ENCODE measurements at places on chromosomes 2 and 18.

DNA sequence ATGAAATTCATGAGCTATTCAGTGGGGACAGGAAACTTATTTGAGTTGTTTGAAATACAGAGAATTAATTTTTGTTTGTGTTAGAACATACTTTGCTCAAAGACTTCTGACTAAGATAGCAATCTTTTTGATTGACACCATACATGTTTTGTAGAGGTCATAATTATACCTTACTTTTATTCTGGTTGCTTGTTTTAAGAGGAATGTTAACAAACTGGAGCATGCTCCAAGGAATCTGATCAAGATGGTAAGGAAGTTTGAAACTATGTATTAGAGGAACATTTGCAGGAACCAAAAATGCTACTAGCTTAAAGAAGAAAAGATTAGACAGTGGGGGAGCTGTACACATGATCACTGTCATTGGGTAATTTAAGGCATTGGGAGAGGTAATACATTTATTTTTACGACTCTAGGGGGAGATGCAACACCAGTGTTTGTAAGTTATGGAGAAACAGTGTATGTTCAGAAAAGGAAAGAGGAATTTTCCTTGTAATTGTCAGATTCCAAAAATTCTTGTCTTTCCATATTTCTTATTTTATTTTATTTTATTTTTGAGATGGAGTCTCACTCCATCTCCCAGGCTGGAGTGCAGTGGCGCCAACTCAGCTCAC is 8.0 kb downstream of the AGFG1 start:
- no peak for DNase-seq

DNA sequence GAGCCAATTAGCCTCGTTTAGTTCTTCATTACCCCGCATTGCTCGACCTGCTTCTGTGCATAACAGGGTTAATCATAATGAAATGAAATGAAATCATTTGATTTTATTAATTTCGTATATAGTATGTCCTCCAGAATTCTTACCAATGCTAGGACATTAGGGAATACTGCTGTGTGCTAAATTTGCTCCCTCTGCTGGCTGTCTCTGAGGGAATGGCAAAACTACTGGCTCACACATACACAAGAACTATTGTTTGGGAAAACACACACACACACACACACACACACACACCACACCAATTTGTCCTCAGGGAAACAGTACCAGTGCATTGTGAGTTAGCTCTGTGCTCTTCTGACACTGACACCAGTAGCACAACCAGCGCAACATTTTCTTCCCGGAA is 273.3 kb upstream of the TCF4 start:
- DNase-seq: no peak

DNA sequence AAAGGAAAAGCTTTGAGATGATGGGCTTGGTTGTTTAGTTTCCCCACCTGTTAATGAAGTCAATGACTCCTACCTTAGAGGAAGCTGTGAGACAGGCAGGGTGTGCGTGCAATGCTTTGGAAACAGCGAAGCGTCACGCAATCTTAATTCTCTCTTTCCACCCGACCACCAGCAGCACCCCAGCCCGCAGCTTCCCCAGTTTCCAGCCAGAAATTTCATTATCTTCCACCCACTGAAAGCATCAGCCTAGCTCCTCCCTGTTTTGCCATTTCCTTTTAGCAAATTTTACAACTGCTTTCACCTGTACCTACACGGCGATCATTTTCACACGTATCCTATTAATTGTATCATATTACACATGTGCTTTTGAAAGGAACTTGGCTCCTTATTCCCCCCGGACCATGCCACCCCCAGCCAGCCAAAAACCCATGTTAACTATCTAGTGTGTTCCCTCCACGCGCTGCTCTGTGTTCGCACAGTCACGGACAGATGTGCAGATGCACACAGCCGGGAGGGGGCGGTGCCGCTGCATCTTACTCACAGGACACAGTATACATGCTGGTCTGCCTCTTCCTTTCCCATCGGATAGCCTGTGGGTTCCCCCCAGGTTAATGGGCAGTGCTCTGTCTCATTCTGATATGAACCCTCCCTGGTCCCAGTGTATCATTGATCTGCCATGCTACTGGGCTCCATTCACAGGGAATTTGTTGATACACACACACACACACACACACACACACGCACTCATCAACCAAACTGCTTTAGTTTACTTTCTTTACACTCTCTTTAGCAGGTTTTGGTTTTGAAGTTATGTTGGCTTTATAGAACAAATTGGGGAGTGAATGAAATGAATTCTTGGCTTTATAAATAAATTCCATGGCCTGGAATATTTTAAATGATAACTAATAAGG is 22.4 kb downstream of the CYP27C1 start:
- DNase-seq: peak; percentile 19

GRCh38 chr2:101011152-101011551 is 9.1 kb downstream of the RPL31 start:
- no peak for DNase-seq
